ENCODE measurements at places on chromosomes 2 and 18.
A peak's percentile ranks its signal among the peaks of the same experiment; 100 is the strongest.

- no peak for DNase-seq
These were observed 35.0 kb downstream of the MRPL33 start for GRCh38 chr2:27806311-27807059.

GRCh38 chr2:35857498-35857897 is 498.1 kb upstream of the CRIM1 start:
- no peak for DNase-seq

- DNase-seq = no peak
These were observed 141.8 kb upstream of the ALKAL2 start for GRCh38 chr2:429575-430254.

- DNase-seq = no peak
These were observed 2.9 kb upstream of the EVA1A start for GRCh38 chr2:75563591-75563990.

DNA sequence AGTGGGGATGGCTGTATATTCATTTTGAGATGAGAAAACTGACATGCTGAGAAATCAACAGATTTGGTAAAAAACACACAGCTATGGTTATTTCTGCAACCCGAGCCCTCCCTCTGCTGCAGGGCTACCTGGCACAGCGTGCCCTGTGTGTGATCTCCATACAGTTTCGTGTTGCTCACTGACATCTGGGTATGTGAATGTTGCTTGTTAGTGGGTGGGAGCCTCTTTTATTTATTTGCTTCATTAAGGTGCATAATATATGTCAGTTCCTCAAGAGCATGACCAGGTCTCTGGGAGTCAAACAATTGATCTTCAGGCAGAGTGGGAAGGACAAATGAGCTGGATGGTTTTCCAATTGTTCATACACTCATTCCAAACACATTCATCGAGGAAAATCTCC is 139.1 kb upstream of the FHL2 start:
- DNase-seq = no peak

- DNase-seq = no peak
These were observed 52.6 kb upstream of the MAP4K4 start for GRCh38 chr2:101644842-101645383.

- DNase-seq = no peak
These were observed 611 bp downstream of the ZNF512 start for GRCh38 chr2:27583390-27583915.

GRCh38 chr2:48009256-48009655 is 103.0 kb upstream of the FBXO11 start:
- DNase-seq = no peak

DNA sequence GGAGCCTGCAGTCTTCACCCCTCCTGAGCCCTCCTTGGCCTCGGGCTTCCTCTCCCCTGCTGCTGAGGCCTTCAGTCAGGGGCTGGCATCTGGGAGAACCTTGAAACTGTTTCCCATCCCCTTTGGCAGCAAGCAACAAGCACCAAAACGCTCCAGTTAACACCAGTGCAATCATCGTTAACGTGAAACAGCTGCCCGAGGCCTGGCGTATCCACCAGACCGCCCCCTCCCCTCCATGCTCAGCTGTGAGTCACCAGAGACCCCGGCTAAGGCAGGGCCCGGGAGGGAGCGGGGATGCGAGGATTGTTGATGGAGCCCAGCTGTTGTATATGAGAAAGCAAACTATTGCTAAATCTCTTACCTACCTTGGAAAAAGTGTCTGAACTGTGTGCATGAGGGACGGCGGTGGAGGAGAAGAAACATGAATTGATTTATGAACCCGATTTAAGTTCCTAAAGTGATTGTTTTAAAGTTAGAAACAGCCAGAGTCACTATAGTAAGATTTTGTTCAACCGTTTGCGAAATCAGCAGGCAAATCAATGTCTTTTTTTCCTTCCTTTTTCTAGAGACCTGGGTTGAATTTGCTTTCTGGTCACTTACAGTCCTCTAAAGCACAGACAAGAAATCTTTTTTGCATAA is 5.2 kb downstream of the ZFP36L2 start:
- peak; percentile 31 for DNase-seq

GRCh38 chr18:59823596-59824195 is 76.1 kb upstream of the PMAIP1 start:
- peak; percentile 48 for DNase-seq

GRCh38 chr2:35463805-35464596 is 891.6 kb upstream of the CRIM1 start:
- DNase-seq = no peak

GRCh38 chr2:177553176-177553884 is 160.8 kb downstream of the AGPS start:
- DNase-seq = no peak
